Activated naive CD4-positive, alpha-beta T cell treated with anti-CD3 and anti-CD28 coated beads, Interleukin-2, amount 10 ng/mL, durations not matched to agents 5 hours and 36 hours (primary cell): ENCODE measurements at places on chromosomes 16 and 17. TPM values are rescaled to one million over a fixed set of nuclear protein-coding genes. Genes with fewer than 3 reads are reported as not detected.

Gene CA5A
- not detected for total RNA-seq

Gene COQ9
- 29.6 TPM for total RNA-seq

Gene CCDC92B
- 0.10 TPM for total RNA-seq

Gene COASY
- 70.7 TPM for total RNA-seq

Gene KRTAP2-2
- not detected for total RNA-seq

Gene NUDT7
- total RNA-seq, result 8.8 TPM

Gene GDPD1
- total RNA-seq, result 2.2 TPM

Gene HSD17B1
- total RNA-seq, result 0.51 TPM

Gene LPO
- not detected for total RNA-seq

Gene GUCY2D
- not detected for total RNA-seq

Gene TMEM98
- total RNA-seq, result not detected

Gene KRTAP17-1
- total RNA-seq, result not detected

Gene RHBDL3
- total RNA-seq, result 2.5 TPM

Gene SLC38A10
- total RNA-seq, result 97.9 TPM

Gene KIF18B
- total RNA-seq, result 62.1 TPM

Gene SPATA22
- total RNA-seq, result not detected

Gene DLX3
- total RNA-seq, result not detected

Gene C1QTNF8
- total RNA-seq, result not detected

Gene CRISPLD2
- 1.0 TPM for total RNA-seq

Gene PRRT2
- 0.58 TPM for total RNA-seq

Gene TMEM235
- not detected for total RNA-seq

Gene CES3
- 4.8 TPM for total RNA-seq

Gene KRT9
- not detected for total RNA-seq

Gene USP43
- 0.07 TPM for total RNA-seq

Gene HOXB2
- 22.2 TPM for total RNA-seq

Gene CRYBA1
- not detected for total RNA-seq
